ENCODE measurements at places on chromosomes 2 and 18.
A peak's percentile ranks its signal among the peaks of the same experiment; 100 is the strongest.

DNA sequence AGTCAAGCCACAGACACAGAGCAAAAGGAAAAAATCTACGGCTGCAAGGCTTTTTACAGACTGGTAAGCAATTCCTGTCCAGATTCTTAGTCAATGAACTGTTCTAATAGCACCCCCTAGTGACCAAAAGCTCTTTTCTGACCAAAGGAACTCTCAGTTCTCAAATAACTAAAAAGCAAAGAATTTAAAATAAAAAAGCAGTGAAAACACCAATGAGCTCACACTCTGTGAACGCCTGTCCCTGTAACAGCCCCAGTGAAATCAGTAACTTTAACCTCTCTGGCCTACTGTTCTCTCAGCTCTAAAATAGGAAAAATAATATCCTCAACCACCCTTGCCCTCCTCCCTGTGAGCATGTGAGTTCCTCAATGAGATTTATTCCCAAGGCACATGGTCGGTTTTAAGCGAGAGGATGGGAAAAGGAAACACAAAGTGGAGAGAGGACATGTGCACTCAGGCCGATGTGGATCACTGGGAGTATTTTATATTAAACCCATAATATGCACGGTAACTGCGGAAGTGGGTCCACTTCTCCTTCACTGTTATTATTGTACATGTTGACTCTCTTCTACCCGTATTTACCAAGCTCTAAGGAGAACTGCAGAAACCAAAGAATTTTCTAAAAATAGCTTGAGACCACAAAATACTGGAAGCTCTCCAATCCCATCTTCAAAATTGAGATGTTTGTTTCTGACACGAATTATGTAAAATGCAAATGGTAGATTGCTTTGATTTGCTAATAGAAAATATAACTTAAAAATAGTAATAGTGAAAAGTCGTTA lies 128.5 kb downstream of the STK39 start:
- DNase-seq: peak; percentile 20

GRCh38 chr18:70376914-70377258 lies 88.0 kb downstream of the SOCS6 start:
- DNase-seq: no peak

GRCh38 chr18:67590571-67591141 lies 74.1 kb upstream of the DSEL start:
- no peak for DNase-seq

- DNase-seq: peak; percentile 30
These were observed 133.6 kb downstream of the SP3 start for GRCh38 chr2:173831312-173832229.

GRCh38 chr2:85307527-85307897 lies 20.3 kb downstream of the TGOLN2 start:
- DNase-seq: no peak

GRCh38 chr18:48333563-48333962 lies 75.6 kb downstream of the ZBTB7C start:
- DNase-seq: no peak

DNA sequence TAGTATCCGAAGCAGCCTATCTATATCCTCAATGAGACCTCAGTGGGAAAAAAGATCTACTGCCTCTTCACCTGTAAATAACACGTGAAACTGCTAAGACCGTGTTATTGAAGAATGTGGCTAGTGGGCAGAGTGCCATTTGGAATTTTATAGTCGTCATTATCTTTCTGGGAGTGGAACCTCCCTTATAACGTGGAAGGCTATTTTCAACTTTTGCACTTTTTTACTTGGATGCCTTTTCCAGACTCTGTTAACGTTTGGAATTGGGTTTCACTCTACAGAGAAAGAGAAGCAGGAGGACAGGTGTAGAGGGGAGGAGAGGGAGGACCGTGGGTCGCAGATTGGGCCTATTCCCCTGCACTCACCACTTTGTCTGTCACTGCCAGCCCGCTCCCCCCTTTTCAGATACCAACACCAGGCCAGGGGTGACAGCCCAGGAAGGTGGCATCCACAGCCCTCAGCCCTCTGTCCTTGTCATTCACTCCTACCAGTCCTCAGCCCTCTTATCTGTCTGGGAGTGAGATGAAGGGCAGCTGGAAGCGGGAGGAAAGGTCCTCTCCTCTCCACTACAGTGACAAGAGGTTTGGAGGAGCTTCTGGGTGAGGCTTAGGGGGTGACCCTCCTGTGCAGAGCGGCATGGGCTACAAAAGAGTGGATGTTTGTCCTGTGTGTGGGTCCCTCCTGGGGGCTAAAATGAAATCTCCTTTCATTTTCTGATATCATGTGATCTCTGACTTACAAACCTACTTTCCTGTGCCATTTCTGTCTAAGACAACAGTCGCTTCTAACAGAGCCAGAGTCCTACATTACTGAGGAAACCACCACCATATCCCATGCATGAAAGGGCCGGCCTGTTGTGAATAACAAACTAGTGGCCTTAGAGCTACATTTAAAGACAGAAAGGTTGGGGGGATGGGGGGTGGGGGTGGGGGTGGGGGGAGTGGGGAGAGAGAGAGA lies 23.9 kb upstream of the CEP68 start:
- DNase-seq: no peak

DNA sequence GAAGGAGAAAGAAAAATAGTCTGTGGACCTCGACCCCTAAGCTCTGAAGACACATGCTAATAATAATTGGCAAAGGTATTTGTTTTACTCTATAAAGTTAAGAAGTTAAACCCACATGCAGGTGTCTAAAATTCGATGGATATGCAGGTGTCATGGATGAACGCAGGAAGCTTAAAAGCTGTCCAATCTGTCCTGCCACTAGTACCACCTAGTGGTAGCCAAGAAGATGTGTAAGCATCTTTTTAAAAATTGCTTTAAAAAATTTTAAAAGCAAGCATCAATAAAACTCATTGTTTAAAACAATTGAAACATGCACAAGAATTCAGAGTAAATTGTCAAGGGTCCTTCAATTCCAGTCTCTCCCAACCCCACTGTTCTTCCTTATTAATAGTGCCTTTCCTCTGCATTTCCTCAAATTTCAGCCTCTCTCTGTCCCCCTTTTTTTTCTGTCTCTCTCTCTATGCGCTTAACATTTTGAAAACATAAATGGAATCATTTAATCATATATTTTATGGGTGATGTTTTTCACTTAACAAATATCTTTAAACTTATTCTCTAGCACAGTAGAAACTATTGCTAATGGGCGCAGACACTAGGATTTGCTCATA lies 30.6 kb upstream of the PPP3R1 start:
- DNase-seq: peak; percentile 49

DNA sequence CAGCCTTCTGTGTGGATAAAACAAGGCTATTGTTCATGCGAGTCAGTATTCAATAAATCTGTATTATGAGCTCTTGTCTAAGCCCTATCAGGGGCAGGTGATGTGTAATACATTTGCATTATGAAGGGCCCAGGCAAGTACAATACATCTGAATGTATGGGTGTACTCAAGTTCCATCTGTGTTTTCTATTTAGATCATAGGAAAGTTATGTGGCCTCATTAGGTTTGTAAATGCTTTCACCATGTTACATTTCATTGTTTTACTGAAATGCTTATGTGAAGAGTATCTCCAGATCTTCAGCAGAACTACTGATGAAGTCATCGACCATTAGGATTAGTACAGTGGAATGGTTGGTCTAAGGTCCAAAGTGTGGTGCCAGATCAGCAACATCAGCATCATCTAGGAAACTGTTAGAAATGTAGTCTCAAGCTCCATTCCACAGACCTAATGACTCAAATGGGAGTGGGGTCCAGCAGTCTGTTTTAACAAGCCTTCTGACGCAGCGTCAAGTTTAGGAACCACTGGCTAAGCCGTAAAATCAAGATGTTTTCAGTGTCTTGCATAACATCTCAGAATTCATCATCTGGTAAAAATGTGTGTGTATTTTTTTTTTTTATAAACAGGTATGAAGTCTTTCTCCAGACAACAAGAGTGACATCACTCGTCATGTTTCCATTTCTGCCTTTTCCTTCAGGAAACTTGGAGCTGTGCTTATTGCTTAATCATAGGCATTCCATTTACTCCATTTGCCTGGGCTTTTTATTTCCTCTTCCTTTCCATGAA lies 80.5 kb downstream of the LYPD6 start:
- no peak for DNase-seq

DNA sequence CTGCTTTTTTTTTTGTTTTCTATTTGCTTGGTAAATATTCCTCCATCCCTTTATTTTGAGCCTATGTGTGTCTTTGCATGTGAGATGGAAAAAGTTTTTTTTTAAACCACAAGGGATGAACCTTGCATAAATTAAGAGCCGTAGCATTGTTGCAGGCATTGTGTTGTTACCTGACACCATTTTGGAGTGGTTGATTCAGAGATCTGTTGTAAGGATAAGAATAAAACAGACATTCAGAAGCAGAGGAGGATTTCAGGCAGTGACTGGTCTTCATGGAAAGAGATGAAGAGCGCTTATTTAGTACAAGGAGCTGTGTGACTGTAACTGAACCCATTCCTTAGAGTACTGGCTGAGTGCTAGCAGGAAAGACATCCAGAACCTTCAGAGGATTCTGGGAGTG lies 101.2 kb downstream of the LTBP1 start:
- no peak for DNase-seq

- no peak for DNase-seq
These were observed 90.6 kb upstream of the TAF1B start for GRCh38 chr2:9752441-9753275.

- DNase-seq: no peak
These were observed 167.8 kb upstream of the VRK2 start for GRCh38 chr2:57878866-57879210.

GRCh38 chr18:47882641-47883040 lies 47.8 kb downstream of the SMAD2 start:
- no peak for DNase-seq

DNA sequence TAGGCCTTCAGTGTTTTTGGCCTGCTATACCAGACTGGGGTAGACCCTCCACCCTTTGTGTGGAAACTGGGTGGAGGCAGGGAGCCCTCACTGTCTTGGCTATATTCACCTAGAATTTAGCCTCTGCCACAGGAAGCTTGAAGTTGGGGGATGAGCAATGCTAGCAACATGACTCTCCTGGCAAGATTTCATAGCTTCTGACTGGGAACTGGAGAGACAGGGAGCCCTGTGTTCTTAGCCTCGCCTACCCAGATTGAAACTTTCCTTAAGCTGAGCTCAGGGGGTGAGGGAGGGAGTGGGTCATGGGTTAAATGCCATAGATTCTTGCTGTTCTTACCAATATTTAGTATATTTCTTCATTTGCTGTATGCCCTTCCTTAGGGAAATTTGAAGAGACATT lies 46.8 kb upstream of the FAM98A start:
- DNase-seq: peak; percentile 45

DNA sequence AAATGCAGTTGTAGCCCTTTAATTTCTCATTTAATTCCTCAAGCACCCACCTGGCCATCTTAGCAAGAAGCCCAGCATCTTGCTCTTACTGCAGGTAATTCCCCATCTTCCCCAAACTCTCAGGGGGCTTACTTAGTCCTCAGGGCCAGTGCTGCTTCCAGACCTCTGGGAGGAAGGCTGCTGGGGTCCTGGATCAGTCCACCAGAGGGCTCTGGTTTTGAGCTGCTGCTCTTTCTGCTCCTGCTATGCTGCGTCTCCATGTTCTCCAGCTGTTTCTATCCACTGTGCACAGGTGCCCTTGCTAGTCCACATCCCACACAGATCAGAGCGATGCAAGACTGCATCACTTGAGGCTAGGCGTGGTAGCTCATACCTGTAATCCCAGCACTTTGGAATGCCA lies 34.5 kb upstream of the TMEM87B start:
- DNase-seq: no peak

GRCh38 chr2:9797086-9797485 lies 46.2 kb upstream of the TAF1B start:
- DNase-seq: no peak

- DNase-seq: no peak
These were observed 206.1 kb downstream of the FAM210A start for GRCh38 chr18:13520306-13520705.

DNA sequence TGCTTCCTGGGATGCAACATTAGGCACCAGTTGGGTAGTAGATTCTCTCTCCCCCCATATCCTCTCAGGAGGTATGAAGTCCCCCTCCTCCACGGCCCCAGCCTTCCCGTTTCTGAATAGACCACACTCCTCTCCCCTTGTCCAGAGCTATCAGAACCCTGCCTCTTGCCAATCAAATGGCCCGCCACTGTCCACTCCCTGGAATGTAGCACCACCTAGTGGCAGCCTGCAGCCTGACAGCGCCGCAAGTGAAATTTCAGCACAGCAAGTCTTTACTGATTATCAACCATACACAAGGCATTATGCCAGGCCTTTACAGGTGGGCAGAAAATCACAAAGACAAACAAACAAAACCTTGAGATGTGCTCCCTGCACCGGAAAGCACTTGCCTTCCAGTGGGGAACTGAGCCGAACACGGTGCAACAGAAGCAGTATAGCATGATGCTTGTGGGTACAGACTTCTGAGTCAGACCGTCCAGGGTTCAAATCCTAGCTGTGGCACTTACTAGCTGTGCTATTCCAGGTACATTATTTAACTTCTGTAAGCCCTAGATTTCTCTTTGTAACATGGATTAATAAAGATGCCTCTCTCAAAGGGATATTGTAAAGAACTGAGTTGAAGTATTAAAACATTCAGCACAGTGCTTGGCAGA lies 174.0 kb downstream of the SMAD2 start:
- DNase-seq: peak; percentile 56

DNA sequence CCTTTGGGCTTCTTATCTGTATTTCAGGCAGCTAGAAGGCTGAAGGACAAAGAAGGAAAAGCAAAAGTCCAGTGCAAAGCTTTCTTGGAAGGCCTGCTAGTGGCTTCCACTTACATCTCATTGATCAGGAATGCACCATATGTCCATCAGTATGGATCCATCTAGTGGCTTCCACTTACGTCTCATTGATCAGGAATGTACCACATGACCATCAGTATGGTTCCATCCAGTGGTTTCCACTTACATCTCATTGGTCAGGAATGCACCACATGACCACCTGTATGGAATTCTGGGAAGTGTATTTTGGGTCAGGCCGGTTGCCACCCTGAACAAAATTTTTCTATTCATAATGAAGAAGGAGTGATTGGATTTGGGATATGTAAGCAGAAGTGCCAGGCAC lies 70.6 kb downstream of the LYPD6 start:
- no peak for DNase-seq

DNA sequence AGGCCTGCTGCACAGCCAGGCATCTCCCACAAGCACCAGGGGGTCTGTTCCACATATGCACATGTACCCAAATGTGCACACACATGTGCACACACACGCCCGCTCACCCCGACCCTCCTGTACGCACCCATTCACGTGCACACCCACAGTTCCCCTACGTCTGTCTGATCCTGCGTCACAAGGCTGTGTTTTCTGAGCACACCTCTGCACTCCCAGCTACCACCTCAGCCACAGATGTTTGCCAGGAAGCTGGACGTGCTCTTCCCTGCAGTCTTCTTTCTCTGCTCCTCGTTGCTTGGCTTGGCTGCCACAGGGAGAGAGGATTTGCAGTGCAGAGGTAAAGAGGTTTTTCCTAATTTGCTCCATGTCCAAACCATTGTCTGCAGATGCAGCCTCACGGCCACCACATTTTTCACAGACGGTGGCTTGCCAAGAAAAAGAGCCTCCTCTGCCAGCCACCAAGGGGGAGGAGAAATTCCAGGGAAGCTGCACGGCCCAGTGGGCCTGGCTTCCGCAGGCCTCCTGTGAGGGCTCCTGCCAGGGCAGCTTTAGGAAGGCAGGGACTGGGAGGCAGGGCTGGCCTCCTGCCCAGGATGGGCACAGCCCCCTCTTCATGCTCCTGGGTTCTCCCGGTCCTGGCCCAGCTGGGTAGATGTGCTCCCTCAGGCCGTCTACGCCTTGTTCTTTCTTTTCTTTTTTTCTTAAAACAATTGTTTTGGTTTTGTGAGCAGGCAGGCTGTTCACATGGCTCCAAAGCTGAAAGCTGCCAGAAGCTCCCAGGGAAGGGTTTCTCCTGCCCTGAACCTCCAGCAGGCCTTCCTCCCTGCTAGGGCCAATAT lies 29.3 kb upstream of the HS6ST1 start:
- DNase-seq: no peak

GRCh38 chr2:102187496-102188150 lies 800 bp downstream of the IL1RL2 start:
- no peak for DNase-seq

Measured in COLO829 (cell line).